Lower leg skin (tissue), 4 donors: ENCODE measurements at places on chromosomes 6 and 20.

DNA sequence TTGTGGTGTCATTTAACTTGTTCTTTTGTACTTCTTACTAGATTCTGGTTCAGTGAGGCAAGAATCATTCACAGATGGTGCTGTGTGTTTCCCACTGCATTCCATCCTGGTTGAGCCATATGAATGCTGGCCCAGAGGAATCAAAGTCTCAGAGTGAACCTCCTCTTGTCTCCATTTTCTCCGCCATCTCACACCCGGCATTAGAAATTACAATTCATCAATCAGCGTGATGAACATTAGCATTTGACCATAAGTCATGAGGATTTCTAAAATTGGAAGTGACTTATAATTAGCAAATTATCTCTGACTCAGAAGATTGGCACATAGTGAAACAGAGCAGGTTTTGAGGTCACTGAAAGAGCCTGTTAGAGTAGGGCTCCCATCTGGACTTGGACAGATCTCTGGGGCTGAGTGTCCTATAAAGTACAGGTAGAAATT lies 25.2 kb downstream of the TNFAIP3 start:
- DNase-seq, result no peak

- DNase-seq, result peak; percentile 94
These were observed 3.7 kb downstream of the OGFR start for GRCh38 chr20:62808211-62808865.

DNA sequence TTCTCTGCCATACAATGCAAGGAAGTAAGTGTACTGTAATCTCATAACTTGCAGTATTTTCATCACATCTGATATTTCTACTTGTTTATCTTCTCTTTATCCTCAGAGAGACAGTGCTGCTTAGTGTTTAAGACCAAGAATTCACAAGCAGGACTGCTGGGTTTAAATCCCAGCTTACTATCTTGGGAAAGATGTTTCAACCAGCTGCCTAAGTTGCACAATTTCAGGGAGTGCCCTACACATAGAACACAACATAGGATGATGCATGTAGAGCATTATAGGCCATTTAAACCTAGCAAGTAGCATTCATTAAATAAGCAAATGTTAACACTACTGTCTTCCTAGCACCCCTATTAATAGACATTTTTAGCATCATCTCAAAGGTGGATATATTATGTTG lies 205.2 kb upstream of the CEP162 start:
- no peak for DNase-seq

- DNase-seq, result no peak
These were observed 67.9 kb downstream of the LIN28B start for GRCh38 chr6:105024803-105025202.

DNA sequence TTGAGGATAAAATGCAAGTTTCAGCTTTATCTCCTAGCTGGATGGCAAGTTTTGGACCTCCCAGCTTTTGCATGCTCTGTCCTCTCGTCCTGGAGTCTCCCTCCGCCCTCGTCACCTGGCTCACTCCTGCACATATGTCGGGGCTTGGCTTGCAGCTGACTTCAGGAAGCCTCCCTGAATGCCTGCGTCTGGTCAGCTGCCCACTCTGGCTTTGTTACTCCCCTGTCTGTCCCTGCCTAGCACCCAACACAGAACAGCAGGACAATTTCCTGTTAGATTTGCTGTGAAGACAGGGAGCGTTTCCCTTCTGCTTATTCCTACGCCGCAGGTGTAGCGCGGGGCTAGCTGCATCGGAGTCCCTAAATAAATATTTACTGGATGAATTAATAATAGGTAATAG lies 5.4 kb downstream of the JPH2 start:
- DNase-seq, result no peak

DNA sequence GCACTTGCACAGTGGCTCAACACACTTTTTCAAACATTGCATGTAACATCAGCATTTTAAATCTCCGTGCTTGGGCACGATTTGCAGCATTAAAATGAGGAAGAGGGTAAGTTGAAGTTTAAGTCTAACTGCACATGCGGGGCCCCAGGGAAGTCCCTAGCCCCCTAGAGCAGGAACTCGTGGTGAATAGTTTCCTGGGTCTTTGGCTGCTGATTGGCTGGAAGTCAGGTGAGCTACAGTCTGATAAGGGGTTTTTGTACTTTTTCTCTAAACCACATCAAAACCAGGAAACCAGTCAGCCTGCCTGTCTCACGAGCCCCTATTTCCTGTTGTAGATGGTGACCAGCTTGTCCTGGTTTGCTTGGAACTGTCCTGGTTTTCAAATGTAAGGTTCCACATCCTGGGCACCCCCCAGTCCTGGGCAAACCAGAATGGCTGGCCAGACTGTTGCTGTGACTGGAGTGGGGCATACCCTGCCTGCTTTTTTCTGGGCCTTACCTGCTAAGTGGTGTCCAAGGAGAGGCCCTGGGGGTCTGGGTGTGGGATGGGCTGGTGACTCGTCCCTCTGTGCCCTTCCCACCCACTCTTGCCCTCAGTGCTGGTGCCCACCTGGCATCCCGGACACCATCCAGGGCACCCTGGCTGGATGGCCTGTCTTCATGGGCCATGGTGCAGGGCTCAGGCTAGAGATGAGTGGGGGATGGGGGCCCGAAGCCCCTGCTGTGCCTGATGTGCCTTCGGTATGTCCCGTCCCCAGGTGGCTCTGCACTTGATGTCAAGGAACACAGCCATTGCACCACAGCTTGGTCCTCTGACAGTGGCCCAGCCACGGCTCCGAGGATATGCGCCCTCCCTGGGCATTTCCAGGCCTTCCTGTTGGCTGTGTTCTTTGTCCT lies 31.8 kb downstream of the SUN5 start:
- peak; percentile 30 for DNase-seq

- peak; percentile 83 for DNase-seq
These were observed 6.6 kb upstream of the ANGPT4 start for GRCh38 chr20:922781-923180.

GRCh38 chr20:32511358-32512046 lies 73.6 kb downstream of the NOL4L start:
- no peak for DNase-seq

DNA sequence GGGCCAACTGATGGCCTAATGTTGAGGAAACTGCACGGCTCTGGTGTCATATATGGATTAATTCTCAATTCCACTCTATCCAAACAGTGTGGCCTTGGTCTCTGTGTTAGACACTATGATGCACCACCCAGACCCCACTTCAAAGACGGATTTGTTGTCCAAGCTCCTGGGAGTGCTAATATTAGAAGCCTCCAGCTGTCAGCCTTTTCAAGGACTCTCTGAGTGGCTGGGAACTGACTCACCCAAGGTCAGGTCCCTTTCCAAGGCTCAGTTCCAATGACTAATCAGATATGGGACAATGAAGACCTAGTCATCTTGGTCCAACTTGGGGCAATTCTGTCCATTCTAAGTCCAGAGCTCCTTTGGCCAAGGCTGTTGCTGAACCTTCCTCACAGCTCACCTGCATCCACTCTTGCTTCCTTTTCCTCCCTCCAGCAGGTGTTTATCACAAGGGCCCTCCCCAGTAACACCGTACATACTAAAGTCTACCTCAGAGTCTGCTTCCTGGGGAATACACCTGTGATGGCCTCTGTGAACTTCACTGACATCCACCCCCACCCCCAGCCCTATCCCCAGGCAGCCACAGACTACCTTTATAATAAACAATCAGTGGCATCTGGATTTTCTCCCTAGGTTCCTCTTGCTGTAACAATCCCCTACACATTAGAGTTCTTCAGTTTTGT lies 7.2 kb upstream of the IL20RA start:
- no peak for DNase-seq

DNA sequence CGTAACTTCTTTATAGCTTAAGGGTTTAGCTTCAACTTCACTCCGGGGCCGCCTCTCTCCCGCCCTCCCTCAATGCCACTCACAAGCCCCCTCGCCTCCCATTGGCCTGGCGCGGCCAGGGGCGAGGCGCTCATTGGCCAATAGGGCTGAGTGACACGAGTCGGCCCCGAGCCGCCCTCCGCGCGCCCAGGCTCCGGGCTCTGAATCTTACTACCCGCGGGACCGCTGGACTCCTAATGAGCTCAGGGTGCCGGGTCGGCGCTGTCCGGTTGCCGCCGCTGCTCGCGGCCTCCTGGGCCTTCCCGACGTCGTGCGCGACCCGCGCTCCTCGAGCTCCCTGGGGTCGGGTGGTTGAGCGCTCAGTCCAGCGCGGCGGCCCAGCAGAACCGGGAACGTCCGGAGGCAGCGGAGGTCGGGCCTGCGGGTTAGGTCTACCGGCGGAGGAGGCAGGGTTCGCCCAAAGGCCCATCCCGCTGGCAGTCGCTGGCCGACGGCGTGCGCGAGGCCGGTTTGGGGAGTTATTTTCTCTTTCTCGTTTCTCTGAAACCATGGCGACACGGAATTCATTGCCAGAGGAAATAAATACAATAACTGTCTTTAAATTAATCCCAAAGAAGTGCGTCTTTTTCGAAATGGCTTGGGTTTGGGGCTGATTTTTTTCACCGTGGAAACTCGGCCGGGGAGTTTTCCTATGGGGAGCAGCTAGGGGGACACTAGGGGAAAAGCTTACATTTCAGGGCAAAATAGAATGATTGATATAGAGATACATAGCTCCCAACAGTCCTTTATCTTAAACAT lies at the start of gene SIM1:
Gene SIM1, minus strand, starts transcription at position 19 of the 798 bp plus-strand sequence. CDS start 1,453 bp downstream, outside the sequence.
- peak; percentile 80 for DNase-seq

GRCh38 chr6:70857387-70858077 lies 99.3 kb downstream of the B3GAT2 start:
- DNase-seq, result no peak

DNA sequence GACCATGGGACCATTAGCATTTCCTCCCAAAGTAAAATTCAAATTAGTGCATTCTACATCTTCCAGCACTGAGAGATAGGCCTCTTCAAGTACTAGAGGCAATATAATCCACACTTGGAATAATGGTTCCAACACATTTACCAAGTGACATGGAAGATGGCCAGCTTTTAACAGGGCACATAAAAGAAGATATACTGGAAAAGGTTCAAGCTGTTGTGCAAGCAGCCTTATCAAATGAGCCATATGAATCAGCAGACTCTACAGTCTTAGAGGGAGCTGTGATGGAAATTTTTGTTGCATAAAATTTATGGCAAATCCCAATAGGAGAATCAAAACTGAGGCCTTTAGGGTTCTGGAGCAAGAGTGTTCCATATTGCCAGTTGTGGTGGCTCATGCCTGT lies 526.6 kb upstream of the IRAK1BP1 start:
- DNase-seq, result no peak

- DNase-seq, result no peak
These were observed 1.3 kb downstream of the RGS19 start for GRCh38 chr20:64077876-64078551.

DNA sequence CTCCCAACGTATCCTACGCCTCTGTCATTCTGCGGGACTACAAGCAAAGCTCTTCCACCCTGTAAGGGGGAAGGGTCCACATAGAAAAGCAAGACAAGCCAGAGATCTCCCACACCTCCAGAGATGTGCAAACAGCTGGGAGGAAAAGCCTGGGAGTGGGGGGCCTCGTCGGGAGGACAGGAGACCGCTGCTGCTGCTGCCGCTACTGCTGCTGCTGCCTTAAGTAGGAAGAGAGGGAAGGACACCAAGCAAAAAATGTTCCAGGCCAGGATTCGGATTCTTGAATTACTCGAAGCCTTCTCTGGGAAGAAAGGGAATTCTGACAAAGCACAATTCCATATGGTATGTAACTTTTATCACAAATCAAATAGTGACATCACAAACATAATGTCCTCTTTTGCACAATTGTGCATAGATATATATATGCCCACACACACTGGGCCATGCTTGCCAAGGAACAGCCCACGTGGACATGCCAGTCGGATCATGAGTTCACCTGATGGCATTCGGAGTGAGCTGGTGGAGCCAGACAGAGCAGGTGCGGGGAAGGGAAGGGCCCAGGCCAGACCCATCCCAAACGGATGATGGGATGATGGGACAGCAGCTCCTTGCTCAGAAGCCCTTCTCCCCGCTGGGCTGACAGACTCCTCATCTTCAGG lies 108.8 kb upstream of the RAB32 start:
- DNase-seq, result no peak

- DNase-seq, result no peak
These were observed 1.5 kb downstream of the SNAP25 start for GRCh38 chr20:10219993-10220750.

- no peak for DNase-seq
These were observed 51.5 kb upstream of the NXT1 start for GRCh38 chr20:23298926-23299672.

DNA sequence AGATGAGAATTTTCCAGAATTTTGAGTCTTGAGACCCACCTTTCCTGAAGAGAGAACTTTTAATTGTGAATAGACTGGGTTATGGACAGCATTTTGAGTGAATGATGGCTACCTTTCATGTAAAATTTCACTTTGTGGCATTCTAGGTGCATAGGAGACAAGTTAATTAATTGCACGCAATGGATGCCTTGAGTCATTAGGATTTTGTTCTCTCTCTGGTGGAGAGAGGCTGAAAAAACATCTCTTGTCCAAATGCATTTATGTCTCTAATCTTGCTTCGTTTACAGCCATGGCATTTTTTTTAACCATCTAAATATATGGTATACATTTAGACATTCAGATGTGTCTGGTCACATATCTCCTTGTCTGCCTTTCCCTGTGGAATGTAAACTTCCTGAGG lies 3.1 kb downstream of the RHAG start:
- DNase-seq, result no peak

- DNase-seq, result no peak
These were observed 10.5 kb downstream of the PLN start for GRCh38 chr6:118558464-118559217.

DNA sequence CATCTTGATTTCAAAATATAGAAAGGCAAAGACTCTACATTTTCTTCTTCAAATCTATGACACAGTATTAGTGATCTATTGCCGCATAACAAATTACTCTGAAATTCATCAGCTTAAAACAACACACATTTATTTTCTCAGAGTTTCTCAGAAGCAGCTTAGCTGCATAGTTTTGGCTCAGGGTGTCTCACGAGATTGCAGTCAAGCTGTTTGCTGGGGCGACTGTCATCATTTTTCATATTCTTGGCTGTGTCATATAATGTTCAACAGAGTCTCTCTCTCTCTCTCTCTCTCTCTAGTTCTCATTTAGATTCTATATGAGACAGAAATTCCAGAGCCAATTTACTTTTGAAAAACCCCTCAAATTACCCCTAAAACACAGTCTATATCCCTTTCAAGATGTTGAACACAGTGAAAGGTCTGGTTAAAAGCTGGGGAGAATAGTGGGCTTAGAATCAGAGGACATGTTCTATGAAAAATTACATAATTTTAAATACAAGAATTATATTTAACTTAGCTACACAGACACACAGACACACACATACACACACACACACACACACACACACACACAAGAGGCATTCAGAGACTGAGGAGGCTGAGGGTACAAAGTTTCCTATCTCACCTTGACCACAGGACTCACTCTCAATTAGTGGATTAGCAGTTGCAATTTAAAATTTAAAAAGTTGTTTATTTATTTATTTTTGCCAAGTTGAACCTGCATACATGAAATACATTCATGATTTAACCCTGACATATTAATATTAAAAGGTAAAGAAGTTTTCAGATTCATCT lies 86.7 kb downstream of the MKKS start:
- no peak for DNase-seq
